ENCODE measurements at places on chromosomes 2 and 18. TPM values are rescaled to one million over a fixed set of nuclear protein-coding genes. Genes with fewer than 3 reads are reported as not detected.

- no peak for DNase-seq
These were observed 15.2 kb upstream of the CETN1 start for GRCh38 chr18:564708-565561.

- no peak for DNase-seq
These were observed 24.1 kb downstream of the MRPL35 start for GRCh38 chr2:86223140-86223926.

XIRP2 gene
- total RNA-seq = not detected

DNA sequence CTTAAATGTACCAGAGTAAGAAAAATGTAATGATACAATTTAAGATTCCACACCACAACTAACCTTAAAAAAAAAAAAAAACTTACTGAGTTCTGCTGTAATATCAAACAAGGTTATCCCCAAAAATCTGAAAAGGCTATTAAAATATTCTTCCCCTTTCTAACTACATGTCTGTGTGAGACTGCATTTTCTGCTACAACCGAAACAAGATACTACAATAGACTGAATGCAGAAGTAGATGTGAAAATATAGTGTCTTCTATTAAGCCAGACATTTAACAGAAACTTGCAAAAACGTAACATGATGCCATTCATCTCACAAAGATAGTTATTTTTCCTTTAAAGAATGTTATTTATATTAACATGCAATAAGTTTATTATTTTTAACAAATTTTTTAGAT is 16.2 kb downstream of the SS18 start:
- no peak for DNase-seq

GRCh38 chr18:58114766-58115165 is 70.7 kb downstream of the NEDD4L start:
- no peak for DNase-seq

DNA sequence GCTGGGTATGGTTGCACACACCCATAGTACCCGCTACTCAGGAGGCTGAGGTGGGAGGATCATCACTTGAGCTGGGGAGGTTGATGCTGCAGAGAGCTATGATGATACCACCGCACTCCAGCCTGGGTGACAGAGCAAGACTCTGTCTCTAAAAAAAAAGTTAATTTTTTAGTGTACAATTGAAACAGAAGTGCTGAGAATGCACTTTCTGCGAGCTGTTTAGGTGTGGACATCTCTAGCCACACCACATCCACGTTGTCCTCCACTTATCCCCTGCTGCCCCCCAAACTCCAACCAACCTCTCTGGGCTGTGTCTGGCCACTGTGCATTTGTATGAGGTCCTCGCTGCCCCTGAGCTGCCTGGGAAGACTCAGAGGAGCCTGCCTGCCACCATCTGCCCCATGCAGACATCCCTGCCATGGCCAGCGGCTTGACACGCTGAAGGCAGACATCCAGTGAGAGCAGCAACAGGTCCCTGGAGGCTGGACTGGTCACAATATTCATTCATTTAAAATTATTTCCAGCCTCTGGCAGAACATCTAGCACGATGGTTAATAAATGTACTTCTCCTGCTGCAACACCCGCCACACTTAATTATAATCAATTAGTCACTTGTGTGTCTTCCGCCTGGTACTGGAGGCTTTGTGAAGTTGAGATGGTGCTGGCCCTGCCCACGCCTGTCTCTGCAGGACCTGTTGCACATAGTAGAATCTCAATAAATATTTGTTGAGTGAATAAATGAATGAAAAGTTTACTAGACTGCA is 3.7 kb upstream of the AFF3 start:
- DNase-seq = no peak

SPAG16 gene
- 10.9 TPM for total RNA-seq

All from activated naive CD8-positive, alpha-beta T cell treated with anti-CD3 and anti-CD28 coated beads, Interleukin-2, amount 10 ng/mL, durations not matched to agents 7 days and 5 days (primary cell).